ENCODE measurements at places on chromosomes 1 and 21. TPM values are rescaled to one million over a fixed set of nuclear protein-coding genes. Genes with fewer than 3 reads are reported as not detected.

DNA sequence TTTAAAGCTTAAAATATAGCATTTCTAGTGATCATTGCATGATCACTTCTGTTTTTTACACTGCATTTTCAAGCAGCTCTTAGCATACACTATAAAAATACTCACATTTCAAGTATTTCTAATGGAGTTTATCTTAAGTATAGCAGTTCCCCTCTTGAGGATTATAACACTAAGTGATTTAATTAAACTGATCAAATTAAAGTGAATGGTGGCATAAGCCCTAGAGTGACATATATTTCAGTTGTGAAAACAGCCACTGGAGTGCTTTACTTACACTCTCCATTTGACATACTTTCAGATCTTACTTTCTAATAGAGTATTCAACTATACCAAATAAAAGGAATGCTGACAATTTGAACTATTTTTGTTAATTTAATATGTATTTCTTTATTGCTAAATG, 623.3 kb upstream of the TMPRSS15 start:
- H3K4me3 ChIP-seq, result no peak overlapping the region
- DNase-seq, result no peak
- H3K4me1 ChIP-seq, result no peaks in the 10 kb centered on the region
- H3K27me3 ChIP-seq, result no peaks in the 10 kb centered on the region
- no peaks in the 10 kb centered on the region for H3K36me3 ChIP-seq

The TPTE gene
- not detected for total RNA-seq

DNA sequence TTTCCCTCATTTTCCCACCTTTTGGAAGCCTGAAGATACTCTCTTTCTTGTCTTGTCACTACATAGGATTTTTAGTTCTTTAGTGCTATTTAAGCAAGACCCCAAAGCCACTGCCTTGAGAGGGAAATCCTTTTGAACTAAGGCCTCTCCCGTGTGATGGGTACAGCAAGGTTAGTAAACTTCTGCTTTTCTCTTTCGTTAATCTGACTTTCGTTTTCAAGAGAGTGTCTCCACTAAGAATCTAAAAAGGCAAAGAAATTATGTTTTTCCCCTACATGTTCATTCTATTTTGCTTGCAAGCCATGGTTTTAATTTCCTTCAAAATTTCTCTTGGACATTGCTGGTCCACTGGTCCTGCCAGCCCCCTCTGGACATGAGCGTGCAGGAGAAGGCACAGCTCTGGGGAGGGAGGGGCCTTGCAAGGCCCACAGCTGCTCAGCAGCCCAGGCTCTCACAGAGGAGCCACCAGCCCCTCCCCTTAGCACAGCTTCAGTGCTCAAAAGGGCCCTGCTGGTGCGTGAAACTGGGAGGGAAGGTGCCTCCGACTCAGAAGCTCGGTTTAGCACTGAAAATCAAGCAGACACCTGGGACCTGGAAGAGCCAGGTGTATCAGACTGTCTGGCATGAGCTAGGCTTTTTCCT, 210.9 kb upstream of the GALNT2 start:
- no peak overlapping the region for H3K27ac ChIP-seq
- no peaks in the 10 kb centered on the region for H3K27me3 ChIP-seq
- no peaks in the 10 kb centered on the region for H3K36me3 ChIP-seq
- no peak for DNase-seq
- peak overlapping the region; percentile 34 for H3K4me3 ChIP-seq

DNA sequence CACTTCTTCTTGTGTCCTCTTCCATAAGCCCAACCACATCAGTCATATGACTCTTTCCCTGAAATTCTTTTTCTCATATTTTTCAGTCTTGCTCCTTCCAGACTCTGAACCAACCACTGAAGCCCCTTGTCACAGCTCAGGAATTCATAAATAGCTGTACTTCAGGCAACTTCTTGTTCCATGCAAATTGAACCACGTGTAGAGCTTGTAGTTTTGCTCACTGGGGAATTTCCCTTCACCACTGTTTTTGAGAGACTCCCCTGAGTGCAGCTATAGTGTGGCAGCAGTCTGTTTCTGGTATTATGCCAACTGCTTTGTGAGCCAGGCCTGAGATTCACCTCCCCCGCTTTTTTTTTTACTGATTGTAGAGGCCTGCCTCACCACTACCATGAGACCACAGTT, 150.3 kb upstream of the SPAG17 start:
- no peak overlapping the region for H3K27ac ChIP-seq
- no peaks in the 10 kb centered on the region for H3K36me3 ChIP-seq
- no peaks in the 10 kb centered on the region for H3K27me3 ChIP-seq
- no peaks in the 10 kb centered on the region for H3K4me1 ChIP-seq
- no peak overlapping the region for H3K4me3 ChIP-seq

- H3K4me1 ChIP-seq, result peaks cover 38% of the 10 kb centered on the region
- DNase-seq, result peak; percentile 80
- H3K27ac ChIP-seq, result peak overlapping the region; percentile 78
- no peaks in the 10 kb centered on the region for H3K27me3 ChIP-seq
Measured at GRCh38 chr1:36342426-36343185, 19.2 kb upstream of the EVA1B start.

DNA sequence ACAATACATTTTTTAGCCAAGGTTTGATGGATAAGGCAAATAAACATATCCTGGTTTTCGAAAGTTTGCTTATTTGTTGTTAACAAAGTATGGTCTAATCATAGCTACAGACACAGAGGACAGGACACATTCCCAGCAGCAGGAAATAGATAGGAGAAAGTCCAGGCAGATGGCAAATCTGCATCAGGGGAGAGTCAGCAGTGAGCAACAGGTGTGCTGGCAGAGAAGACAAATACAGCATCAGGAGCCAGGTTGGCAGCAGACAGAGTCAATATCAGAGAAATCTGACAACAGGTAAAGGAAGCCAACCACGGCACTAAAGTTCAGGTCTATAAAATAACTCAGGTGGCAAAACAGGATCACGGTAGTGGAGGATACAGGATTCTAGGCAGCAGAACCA, 210.7 kb upstream of the PTBP2 start:
- peak overlapping the region; percentile 31 for H3K27ac ChIP-seq
- no peak for DNase-seq
- H3K4me3 ChIP-seq, result no peak overlapping the region
- no peaks in the 10 kb centered on the region for H3K36me3 ChIP-seq
- H3K27me3 ChIP-seq, result no peaks in the 10 kb centered on the region

GRCh38 chr1:172425339-172425738, 4.9 kb downstream of the C1orf105 start:
- H3K27ac ChIP-seq, result no peak overlapping the region
- no peak for DNase-seq
- no peak overlapping the region for H3K4me3 ChIP-seq
- no peaks in the 10 kb centered on the region for H3K27me3 ChIP-seq

GRCh38 chr1:225526878-225527277, 99.0 kb upstream of the LBR start:
- no peak for DNase-seq
- no peaks in the 10 kb centered on the region for H3K27me3 ChIP-seq
- peaks cover 49% of the 10 kb centered on the region for H3K4me1 ChIP-seq
- H3K4me3 ChIP-seq, result no peak overlapping the region

GRCh38 chr1:217482356-217483102, 148.4 kb downstream of the GPATCH2 start:
- H3K27ac ChIP-seq, result no peak overlapping the region
- no peaks in the 10 kb centered on the region for H3K36me3 ChIP-seq
- H3K4me1 ChIP-seq, result no peaks in the 10 kb centered on the region
- H3K27me3 ChIP-seq, result no peaks in the 10 kb centered on the region
- no peak overlapping the region for H3K4me3 ChIP-seq
- no peak for DNase-seq

The IL6R gene
- 93.8 TPM for total RNA-seq

DNA sequence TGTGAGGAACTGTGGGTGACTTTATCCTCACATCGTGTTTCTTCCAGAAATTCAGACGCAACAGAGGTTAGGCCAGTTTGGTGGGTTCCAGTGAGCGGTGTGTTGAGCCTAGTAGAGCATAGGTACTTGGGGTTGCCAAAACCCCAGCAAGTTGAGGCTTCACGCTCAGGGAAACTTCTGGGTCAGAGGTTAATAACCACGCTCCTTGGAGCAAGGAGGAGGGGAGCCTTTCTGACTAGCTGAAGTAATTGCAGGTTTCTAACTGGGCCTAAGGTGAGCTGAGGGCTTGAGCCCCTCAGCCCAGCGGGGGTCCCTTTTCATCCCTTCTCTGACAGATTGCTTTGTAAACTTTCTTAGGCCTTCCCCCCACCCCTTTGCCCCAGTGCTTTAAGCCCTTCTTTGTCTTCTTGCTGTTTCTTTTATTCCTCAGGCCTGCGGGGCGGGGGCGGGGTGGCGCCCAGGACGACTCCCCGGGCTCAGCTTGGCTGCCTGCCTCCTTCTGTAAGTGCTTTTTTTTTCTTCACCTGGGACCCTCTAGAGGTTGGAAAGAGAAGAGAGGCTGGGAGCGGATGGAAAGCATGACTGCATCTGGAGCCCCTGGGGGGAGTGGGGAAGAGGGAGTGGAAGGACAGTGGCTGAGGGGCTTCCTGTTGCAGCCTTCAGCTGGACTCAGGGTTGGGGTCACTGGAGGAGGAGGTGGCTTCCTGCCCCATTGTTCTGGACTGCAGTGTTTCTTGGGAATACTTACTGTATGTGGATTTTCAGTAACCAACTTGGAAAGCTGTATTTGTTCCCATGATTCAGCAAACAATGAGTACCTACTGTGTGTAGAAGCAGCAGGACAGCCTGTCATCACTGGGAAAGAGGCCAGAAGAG, 1.3 kb upstream of the ZNF436 start:
- H3K27me3 ChIP-seq, result no peaks in the 10 kb centered on the region
- peak overlapping the region; percentile 89 for H3K4me3 ChIP-seq
- H3K36me3 ChIP-seq, result peaks cover 13% of the 10 kb centered on the region

The RNF207 gene
- 4.0 TPM for total RNA-seq

GRCh38 chr1:112929979-112930378, 26.0 kb downstream of the SLC16A1 start:
- H3K36me3 ChIP-seq, result peaks cover 24% of the 10 kb centered on the region
- H3K27me3 ChIP-seq, result no peaks in the 10 kb centered on the region
- H3K4me1 ChIP-seq, result peaks cover 24% of the 10 kb centered on the region
- DNase-seq, result no peak
- H3K27ac ChIP-seq, result no peak overlapping the region

GRCh38 chr1:20166051-20166450, 19.8 kb upstream of the UBXN10 start:
- H3K27ac ChIP-seq, result no peak overlapping the region
- H3K36me3 ChIP-seq, result no peaks in the 10 kb centered on the region
- no peak for DNase-seq

The OR2G6 gene
- total RNA-seq, result not detected

- H3K36me3 ChIP-seq, result no peaks in the 10 kb centered on the region
- H3K4me3 ChIP-seq, result no peak overlapping the region
- peaks cover 1% of the 10 kb centered on the region for H3K27me3 ChIP-seq
- no peak for DNase-seq
Measured at GRCh38 chr1:3207217-3207848, 138.3 kb downstream of the PRDM16 start.

The TCHHL1 gene
- not detected for total RNA-seq

The BOLA1 gene
- total RNA-seq, result 17.4 TPM

GRCh38 chr1:50108497-50109059, at the start of gene ELAVL4:
Gene ELAVL4 (plus strand): TSS chr1:50108920. CDS start chr1:50109190, 270 bp downstream.
- no peak for DNase-seq
- no peaks in the 10 kb centered on the region for H3K36me3 ChIP-seq
- H3K4me1 ChIP-seq, result no peaks in the 10 kb centered on the region
- H3K27ac ChIP-seq, result no peak within 1 kb of the TSS
- H3K4me3 ChIP-seq, result no peak within 1 kb of the TSS
- H3K27me3 ChIP-seq, result peaks cover 9% of the 10 kb centered on the region

The OR2L5 gene
- not detected for total RNA-seq

- H3K4me3 ChIP-seq, result no peak overlapping the region
- no peak for DNase-seq
- no peak overlapping the region for H3K27ac ChIP-seq
- H3K4me1 ChIP-seq, result peaks cover 8% of the 10 kb centered on the region
- H3K27me3 ChIP-seq, result no peaks in the 10 kb centered on the region
- peaks cover 4% of the 10 kb centered on the region for H3K36me3 ChIP-seq
Measured at GRCh38 chr1:183505454-183506089, 33.3 kb downstream of the SMG7 start.

The GCSAML gene
- total RNA-seq, result not detected

The TCHH gene
- 0.04 TPM for total RNA-seq

DNA sequence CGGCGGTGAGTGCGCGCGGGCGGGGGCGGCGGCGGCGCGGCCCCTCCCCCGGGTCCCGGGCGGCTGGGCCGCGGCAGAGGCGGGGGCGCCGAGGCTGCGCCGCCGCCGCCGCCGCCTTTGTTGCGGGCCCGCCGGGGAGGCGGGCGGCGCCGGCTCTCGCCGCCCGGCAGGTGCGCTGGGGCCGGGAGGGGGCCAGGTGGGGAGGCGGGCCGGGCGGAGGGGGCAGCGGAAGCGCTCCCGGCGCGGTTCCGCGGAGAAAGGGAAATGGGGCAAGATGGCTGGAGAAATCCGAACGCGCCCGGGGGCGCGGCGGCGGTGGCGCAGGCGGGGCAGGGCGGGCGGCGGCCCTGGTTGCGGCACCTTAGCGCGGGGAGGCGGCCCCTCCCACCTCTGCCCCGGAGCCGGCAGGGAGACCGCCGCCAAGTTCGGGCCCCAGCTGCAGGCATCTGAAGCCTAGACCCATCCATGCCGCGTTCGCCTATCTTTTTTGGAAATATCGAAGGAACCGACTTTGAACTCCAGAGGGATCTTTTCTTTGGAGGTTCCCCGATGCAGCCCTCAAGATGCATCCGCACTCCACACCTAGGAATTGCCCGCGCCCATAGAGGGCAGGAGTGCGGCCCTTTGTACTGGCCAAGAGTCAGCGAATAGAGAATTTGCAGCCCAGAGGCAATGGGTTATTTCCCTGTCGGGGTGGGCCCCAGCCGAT, 479 bp downstream of the POGK start:
- peak overlapping the region; percentile 83 for H3K4me3 ChIP-seq
- no peaks in the 10 kb centered on the region for H3K27me3 ChIP-seq
- peak; percentile 81 for DNase-seq
- H3K27ac ChIP-seq, result peak overlapping the region; percentile 97

DNA sequence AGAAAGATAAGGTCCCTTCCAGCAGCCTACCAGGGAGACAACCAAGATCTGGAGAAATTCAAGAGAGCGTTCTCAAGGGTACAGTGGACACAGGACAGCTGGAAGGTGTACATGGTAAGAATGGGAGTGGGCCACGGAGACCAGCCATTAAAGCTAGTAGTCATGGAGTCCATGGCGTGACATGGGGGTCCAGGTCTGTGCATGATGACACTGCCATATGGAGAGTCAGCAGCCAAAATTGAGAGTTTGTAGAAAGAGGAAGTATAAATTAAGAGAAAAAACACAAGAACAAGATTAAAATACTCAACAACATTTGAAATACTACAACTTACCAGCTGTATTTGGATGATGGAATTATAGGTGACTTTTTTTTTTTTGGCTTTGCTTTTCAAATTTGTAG, 7.9 kb upstream of the LORICRIN start:
- H3K27ac ChIP-seq, result no peak overlapping the region
- no peaks in the 10 kb centered on the region for H3K4me1 ChIP-seq
- no peaks in the 10 kb centered on the region for H3K27me3 ChIP-seq
- H3K4me3 ChIP-seq, result no peak overlapping the region
- DNase-seq, result no peak

- H3K36me3 ChIP-seq, result no peaks in the 10 kb centered on the region
- H3K27ac ChIP-seq, result no peak overlapping the region
- H3K4me1 ChIP-seq, result peaks cover 3% of the 10 kb centered on the region
- peak; percentile 41 for DNase-seq
- H3K4me3 ChIP-seq, result peak overlapping the region; percentile 70
Measured at GRCh38 chr1:151838222-151839081, 1.2 kb downstream of the C2CD4D start.
